NCI-H1436 (cell line): ENCODE measurements at places on chromosomes 5 and 9.

GRCh38 chr5:176619203-176619568 lies 9.2 kb upstream of the GPRIN1 start:
- DNase-seq, result no peak

- DNase-seq, result no peak
Measured at GRCh38 chr9:123080444-123080843, 47.0 kb downstream of the GPR21 start.

- no peak for DNase-seq
Measured at GRCh38 chr9:33124751-33125381, 42.3 kb downstream of the B4GALT1 start.

DNA sequence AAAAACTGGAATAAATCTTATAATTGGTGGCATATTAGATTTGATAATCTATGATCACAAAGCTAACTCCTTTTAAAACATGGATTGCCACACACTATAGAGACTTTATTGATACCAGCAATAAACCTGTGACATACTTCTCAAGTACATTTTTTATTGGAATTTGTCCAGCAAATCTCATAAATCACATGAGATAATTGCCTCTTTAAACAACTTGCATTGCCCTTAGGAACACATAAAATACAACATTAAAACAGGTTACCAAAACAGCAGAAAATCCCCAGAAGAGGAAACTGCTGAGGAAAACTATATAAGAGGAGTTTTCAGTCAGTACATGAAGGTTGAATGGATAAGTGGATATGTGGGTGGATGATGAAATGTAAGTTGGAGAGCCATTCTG lies 124.6 kb downstream of the SNCAIP start:
- DNase-seq, result no peak

DNA sequence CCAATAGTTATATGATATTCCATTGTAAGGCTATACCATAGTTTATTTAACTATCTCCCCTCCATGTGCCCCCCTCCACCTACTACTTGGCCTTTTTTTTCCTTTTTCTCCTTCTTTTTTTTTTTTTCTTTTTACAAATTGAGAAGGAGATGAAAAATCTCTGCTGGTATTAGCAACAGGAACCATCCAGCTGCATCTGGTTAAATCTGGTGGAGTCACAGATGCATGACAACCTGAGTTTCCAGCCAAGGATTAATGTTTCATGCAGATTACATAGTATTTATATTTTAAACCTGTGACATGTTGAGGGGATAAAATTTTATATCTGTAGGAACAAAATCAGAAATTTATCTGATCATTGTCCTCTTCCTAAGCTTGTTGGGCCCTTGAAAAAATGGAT lies 128.5 kb upstream of the IQGAP2 start:
- no peak for DNase-seq

- DNase-seq, result no peak
Measured at GRCh38 chr5:34675857-34676256, 19.7 kb downstream of the RAI14 start.

DNA sequence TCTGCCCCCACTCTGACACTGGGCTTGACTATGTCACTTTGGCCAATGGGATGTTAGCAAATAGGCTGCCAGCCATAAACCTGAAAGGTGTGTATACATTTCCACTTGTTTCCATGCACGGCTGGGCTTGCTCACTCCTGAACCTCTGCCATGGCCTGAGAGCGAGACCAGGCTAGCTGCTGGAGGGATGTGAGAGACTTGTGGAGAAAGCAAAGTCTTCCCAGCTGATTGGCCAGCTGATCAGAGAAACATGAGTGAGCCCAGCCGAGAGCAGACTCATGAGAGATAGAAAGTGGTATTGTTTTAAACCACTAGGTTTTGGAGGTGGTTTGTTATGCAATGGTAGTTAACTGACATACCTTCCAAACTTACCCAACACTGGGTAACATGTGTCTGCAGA lies 13.9 kb downstream of the FAM193B start:
- DNase-seq, result no peak

- no peak for DNase-seq
Measured at GRCh38 chr9:100170556-100170955, 71.5 kb downstream of the INVS start.

DNA sequence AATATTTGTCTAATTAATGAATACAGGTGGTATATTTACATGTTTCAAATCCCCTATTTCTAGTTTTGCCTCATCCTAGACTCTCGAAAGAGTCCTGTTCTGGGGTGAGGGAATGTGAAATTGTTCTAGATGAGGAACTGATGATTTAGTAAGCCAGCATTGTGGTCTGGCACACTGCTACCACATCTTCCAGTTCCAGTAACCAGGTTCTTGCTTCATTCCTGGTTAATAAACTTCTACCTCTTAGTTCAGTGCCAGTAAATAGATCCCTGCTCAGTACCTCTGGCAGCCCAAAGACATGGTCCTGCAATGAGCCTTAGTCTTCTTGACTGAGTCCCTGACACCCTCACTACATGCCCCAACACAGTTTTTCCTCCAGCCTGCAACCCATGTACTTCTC lies 207.7 kb downstream of the SREK1 start:
- no peak for DNase-seq

- no peak for DNase-seq
Measured at GRCh38 chr5:59035681-59036080, 452.8 kb downstream of the RAB3C start.

DNA sequence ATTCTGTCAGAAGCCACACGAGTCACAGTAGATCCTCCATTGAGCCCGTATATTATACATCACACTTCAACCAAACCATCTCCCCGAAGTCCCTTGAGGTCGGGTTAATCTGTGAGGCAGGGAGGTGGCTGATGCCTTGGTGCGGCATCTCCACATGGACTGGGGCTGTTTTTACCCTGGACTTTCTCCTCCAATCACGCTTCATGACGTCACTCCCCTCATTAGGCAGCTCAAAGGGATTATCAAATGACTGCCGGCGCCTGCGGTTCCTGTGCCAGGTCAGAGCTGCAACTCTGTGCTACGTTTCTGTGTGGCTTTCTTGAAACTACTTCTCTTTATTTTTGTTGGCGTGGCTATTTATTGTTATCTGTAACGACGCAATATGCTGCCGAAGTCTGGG lies 53.7 kb downstream of the TMOD1 start:
- DNase-seq, result peak; percentile 79

DNA sequence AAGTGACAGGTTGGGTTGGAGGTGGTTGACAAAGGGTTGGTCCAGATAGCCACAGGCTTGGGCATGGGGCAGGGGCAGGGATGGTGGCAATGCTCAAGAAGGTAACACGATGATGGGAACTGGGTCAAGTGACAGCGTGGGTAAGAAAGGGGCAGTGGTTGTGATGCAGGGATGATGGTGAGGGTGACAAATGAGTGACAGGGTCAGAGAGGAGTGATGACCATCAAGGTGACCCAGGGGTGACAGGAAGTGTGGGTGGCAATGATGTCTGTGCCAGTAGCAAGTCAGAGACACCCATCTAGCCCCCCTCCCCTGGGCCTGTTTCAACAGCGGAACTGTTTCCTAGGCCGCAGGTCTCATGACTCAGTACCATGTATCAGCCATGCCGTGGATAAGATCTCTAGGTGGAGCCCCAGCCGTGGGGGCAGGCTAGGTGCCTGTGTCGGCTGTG lies 20.5 kb downstream of the AQP3 start:
- DNase-seq, result no peak

DNA sequence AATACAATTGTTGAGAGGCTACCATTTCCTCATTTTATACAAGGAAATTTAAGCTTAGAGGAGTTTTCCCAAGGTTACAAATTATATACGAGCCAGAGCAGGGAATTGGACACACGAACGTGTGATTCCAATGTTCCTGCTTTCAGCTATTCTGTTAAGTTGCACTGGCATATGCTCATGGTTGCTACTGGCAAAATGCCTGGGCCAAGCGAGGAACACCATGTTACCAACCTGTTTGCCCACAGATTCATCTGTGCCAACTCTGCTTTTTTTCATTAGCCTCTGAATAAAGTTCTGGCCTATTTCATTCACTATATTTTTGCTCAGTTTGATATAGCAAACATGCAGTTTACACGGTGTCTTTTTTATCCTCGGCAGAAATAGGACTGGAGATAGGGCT lies 5.1 kb upstream of the C5orf46 start:
- no peak for DNase-seq

DNA sequence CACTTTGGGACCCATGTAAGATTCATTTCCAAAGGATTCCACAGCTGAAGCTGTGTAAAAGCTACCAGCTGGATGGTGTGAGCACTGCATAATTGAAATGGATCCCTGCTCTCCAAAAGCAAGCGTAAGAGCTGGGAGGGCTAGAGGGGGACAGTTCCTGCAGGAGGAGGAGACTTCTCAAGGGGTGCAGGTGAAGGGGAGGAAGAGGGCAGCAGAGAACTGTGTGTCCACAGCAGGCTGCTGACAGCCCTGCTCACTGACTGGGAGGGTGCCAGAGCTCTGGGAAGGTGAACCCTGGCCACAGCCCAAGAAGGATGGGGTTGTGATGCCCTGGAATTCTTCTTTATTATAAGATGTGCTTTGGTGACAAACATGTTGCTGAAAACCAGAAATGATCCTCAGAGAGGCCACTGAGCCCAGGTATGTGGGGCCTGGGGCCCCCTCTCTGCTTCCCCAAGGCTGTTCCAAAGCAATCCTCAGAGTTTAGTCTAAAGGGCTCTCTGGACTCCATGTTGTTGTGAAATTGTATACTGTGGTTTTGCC lies 112.8 kb upstream of the SLC25A48 start:
- DNase-seq, result no peak

DNA sequence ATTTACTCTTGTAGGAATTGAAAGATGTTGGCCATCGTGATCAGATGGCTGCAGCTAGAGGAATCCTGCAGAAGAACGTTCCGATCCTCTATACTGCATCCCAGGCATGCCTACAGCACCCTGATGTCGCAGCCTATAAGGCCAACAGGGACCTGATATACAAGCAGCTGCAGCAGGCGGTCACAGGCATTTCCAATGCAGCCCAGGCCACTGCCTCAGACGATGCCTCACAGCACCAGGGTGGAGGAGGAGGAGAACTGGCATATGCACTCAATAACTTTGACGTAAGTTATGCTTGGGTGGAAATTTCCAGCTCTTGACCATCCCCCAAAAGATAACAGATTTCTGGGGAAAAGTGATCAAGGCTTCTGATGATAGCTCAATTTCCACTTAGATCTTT lies 50.6 kb downstream of the LRRTM2 start:
- no peak for DNase-seq

DNA sequence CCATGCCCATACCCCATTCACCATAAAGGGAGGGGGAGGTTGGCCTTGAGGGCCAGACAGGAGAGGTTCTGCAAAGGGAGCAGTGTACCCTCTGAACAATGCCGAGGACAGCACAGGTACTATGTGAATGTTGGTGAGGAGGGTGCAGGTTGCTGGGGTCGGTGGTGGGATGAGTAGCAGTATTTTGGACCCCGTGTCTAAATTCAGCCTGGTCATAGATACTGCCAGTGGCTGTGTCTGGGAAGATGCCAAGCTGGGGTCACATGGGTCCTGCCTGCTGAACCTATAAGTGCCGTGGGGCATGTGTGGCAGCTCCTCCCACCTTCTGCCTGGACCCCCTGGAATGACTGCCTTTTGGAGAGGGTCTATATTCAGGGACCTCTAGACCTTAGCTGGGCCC lies 11.4 kb upstream of the SPINK4 start:
- no peak for DNase-seq

DNA sequence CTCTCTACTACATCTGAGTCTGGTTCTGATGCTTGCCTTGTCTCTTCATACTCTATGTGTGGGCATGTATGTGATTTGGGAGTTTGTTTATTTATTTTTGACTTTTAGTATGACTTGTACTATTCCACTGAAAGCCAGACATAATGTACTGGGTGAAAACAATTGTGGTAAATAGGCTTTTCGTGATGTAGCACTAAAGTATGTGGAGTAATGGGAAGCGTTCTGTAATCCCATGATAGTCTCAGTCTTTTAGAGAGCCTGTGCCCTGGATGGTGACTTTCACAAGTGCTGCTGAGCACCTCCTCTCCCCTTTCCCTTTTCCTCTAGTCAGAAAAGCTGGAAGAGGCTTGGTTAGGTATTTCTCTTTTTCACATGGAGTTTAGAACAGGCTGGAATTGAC lies 85.8 kb upstream of the S1PR3 start:
- DNase-seq, result no peak

DNA sequence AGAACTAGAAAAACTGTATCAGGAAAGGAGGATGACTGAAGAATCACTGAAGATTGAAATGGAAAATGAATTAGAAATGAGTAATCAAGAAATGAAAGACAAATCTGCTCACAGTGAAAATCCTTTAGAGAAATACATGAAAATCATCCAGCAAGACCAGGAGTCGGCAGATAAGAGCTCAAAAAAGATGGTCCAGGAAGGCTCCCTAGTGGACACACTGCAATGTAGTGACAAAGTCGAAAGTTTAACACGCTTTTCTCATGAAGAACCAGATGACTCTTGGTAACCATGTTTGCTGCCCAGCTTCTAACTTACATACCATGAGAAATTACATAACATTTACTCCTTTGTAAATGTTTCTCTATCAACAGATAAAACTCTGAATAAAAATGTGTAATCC lies 37.1 kb downstream of the CPLANE1 start:
- DNase-seq, result no peak

- DNase-seq, result no peak
Measured at GRCh38 chr9:113978725-113979342, 99.3 kb downstream of the AMBP start.

DNA sequence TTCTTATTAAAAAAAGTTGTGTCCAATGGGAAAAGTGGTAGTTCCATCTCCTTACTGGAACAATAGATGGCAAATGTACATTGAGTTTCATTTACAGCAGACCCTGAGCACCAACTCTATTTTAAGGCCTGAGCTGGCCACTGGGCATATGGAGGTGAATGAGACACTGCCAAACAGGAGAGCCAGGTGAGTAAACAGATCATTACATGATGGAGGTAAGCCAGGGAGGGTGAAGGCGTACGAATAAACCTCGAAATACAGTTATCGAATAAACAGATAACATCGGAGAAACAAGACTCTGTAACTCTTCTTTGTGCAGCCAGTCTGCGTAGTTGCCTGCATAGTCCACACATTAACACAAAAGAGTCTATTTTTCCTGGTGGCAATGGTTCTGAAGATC lies 446.4 kb upstream of the KLF4 start:
- DNase-seq, result no peak

- no peak for DNase-seq
Measured at GRCh38 chr9:91814201-91814600, 135.8 kb downstream of the ROR2 start.

DNA sequence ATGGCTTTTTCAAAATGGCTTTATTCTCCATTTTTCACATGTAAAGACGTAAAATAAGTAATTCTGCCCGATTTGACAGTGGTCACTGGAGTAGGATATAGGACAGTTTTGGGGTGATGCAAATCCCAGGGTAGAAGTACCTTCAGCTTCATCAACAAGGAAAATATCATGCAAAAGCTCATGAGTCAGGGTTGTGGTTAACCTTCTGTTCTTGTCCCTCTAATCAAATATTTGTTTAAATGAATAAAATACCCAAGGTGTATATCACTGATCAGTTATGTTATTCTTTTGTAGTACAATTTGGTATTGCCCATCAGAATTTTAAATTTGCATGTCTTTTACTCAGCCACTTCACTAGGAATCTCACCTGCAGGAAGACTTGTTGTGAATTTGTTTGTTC lies 40.0 kb downstream of the FBXL7 start:
- no peak for DNase-seq
